ENCODE measurements at places on chromosomes 5 and 9.

GRCh38 chr9:107348836-107349235 lies 65.8 kb downstream of the RAD23B start:
- DNase-seq, result no peak

DNA sequence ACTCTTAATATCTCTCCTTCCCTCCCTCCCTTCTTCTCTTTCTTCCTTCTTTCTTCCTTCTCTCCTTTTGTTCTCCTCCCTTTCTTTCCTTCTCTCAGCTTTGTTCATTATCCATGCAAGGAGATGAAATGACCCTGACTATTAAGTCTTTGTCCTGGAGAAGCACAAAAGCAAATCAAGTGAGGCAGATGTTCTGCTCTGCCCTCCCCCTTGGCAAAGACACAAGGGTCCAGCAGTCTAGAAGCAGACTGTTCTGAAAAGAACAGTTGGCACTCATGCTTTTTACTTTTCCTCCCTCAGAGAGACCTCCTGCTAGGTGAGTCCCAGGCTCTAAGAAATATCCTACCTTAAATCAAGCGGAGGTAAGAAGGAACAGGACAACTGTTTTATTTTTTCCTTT lies 1067.6 kb upstream of the DMAC1 start:
- DNase-seq, result no peak

- no peak for DNase-seq
Measured at GRCh38 chr9:131818089-131818488, 78.2 kb upstream of the RAPGEF1 start.

DNA sequence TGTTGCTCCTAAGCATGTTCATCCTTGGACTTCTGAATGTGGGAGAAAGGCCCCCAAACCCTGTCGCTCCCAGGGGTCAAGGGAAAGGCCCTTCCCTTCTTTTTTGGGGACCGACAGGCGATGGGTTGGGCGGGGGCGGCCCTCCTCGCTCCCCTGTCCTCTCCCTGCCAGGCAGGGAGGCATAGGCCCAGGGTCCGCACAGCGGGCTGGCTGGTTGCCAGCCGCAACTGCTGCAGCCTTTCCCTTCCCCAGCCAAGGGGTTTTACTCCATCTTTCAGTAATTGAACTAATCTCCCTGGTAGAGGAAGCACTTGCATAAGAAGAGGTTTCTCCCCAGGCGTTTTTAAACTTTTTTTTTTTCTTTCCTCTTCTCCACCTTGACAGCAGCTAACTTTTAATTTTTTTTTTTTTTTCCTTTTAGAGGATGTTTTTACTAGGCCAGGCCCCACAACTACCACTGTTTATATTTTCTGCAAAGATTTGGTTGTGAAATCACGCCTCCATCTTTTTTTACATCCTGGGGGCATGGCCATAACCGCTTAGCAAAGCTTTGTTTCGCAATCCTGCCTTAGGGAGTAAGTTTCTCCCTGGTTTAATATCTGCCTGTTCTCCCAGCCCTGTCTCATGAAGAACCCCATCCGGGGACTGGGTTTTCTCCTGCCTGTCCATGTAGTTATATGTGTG lies 216.9 kb upstream of the ZNF608 start:
- DNase-seq, result peak; percentile 52

DNA sequence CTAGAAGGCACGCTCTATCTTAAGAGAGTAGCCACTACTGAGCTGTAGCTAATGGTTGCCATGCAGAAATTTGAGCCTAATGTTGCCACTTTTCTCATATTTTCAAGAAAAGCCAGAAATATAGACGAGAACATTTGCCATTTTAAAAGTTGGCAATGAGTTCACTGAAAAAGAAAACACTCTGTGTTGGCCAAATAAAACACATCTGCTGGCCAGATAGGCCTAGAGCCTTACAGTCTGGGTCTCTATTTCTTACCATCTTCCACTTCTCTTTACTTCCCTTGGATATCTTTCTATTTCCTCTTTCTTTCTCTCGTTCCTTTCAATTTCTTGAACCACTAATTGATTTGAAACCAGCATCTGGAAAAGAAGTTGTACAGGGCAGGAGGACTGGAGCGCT lies 36.6 kb upstream of the VCAN start:
- DNase-seq, result no peak

Data from fibroblast of skin of scalp (primary cell).